ENCODE measurements at places on chromosomes 3 and 15.

DNA sequence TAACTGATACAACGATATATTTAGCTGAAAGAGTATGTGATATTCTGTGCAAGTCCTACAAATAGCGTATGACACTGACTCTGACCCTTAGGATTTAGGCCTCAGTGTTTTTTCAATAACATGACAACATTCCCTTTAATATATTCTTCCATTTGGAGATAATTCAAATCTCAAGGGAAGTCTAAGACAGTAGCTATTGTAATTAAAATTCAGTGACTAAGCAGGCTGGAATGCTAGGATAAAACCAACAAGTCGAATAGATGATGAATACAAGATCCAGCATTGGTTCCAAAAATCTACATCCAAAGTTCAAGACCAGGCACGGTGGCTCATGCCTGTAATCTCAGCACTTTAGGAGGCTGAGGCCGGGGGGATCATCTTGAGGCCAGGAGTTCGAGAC lies 56.2 kb downstream of the QTRT2 start:
- no peak for DNase-seq

DNA sequence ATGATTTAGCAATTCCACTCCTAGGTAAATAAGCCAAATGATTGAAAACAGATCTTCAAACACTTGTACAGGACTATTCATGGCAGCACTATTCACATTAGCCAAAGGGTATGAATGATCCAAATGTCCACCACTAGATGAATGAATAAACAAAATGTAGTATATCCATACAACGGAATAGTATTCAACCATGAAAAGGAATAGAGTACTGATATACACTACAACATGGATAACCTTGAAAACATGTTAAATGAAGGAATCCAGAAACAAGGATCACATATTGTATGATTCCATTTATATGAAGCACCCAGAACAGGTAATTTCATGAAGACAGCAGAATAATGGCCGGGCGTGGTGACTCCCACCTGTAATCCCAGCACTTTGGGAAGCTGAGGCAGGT lies 78.2 kb upstream of the IGF1R start:
- no peak for DNase-seq

- DNase-seq = no peak
Measured at GRCh38 chr15:83973816-83974215, 261.8 kb upstream of the GOLGA6L4 start.

- DNase-seq = no peak
Measured at GRCh38 chr3:194874206-194874605, 188.5 kb downstream of the FAM43A start.

GRCh38 chr3:52230461-52230860 lies 5.0 kb upstream of the TLR9 start:
- no peak for DNase-seq

DNA sequence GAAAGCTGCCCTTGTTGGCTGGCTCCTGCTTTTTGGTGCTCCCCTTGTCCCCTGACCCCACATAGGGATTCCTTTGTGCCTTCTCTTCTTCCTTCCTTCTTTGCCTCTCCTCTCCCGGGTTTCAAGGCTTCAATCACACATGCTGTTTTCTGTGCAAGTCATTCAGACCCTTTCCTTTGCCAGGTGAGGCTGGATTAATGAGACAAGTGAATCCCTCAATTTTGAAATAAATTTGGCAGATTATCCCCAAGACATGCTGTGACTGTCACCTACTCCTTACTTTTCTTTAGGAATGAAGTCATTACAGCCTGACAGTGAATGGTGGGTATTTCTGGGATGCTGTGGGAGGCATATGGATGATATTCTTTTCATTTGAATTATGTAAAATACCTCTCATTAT lies 259.0 kb upstream of the RGMA start:
- no peak for DNase-seq

DNA sequence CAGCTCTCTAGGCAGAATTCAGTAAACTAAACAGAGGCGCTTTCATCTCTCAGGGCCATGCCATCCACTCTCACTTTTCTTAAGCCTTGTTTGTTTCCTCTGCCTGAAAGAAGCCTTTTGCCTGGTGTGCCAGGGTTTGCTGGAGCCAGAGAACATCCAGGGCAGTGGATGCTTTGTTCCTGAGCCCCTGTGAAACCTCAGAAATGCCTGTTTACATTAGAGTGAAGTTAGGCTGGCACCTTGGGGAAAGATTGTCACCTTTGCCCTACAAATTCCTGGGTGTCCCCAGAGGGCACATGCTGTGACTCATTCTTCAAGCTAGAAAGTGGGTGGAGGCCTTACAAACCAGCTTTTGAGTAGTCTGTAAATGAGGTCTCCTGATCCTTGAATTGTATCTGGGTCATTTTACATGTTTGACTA lies 10.7 kb upstream of the TRAK1 start:
- peak; percentile 59 for DNase-seq

GRCh38 chr3:139121513-139122220 lies 77.0 kb upstream of the PRR23C start:
- DNase-seq = no peak

GRCh38 chr3:100796556-100796955 lies 87.3 kb downstream of the TFG start:
- no peak for DNase-seq

- no peak for DNase-seq
Measured at GRCh38 chr15:77525400-77525811, 104.7 kb downstream of the HMG20A start.

DNA sequence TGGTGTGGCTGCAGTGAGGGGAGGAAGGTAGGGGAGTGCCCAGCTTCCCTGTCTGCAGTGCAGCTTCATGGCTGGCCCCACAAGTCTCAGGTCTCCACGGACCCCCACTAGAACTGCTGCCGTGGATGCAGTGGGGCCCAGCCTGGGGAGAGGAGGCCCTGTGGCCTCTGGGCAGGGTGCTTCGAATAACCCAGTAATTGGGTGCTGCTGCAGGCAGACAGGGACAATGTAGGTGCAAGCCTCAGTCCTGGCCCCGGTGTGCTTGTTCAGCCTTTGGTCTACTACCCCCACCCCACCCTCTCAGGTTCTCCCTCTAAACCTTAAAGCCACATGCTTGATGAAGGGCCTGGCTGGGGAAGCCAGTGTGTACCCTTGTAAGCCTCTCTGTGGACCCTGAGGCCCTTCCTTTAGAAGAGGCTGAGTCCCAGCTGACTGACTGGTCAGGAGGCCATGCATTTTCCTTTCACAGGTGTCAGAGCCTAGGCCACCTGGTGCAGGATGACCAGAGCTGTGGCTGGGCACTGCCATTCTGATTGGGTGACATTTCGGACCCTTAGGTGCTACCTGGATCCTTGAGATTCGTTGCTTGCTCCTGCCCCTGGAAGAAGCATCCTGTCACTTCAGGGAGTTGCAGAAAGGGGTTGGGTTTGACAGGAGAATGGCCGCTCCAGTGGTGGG lies 21.1 kb upstream of the EXOG start:
- no peak for DNase-seq

GRCh38 chr15:25805031-25805430 lies 58.1 kb downstream of the ATP10A start:
- peak; percentile 21 for DNase-seq

- DNase-seq = no peak
Measured at GRCh38 chr3:118495206-118495605, 539.4 kb downstream of the IGSF11 start.

GRCh38 chr3:171788546-171789351 lies 21.5 kb downstream of the PLD1 start:
- peak; percentile 66 for DNase-seq

DNA sequence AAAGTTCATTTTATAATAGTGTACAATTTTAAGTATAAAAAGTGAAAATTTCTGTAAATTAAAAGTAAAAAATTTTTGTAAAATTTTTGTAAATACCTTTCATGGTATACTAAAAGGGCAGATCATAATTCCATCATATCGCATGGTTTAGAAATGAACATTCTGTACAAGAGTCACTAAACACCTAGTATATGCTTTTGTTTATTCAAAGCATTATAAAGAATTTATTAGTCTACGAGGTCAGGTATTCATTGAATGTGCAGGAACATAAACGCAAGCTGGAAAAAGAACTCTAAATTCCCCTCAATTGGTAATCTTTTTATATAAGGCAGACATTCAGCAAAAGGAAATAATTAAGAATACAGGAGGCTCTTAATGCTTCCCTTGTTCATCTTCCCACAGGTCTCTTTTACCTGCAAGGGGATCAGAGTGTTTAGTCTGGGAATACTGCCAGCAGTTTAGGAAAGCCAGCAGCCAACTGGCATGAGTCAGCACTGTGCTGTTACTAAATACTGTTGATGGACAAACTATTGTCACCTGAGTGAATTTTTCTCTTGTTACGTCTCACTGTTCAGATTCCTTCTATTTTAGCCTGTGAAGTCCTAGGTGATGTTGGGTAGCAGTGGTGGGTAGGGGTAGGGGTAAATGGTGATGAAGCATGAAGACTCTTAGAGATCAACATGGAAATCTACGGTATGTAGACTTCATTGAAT lies 70.1 kb downstream of the UQCC5 start:
- DNase-seq = no peak

GRCh38 chr15:75725006-75725718 lies 12.5 kb upstream of the CSPG4 start:
- no peak for DNase-seq

DNA sequence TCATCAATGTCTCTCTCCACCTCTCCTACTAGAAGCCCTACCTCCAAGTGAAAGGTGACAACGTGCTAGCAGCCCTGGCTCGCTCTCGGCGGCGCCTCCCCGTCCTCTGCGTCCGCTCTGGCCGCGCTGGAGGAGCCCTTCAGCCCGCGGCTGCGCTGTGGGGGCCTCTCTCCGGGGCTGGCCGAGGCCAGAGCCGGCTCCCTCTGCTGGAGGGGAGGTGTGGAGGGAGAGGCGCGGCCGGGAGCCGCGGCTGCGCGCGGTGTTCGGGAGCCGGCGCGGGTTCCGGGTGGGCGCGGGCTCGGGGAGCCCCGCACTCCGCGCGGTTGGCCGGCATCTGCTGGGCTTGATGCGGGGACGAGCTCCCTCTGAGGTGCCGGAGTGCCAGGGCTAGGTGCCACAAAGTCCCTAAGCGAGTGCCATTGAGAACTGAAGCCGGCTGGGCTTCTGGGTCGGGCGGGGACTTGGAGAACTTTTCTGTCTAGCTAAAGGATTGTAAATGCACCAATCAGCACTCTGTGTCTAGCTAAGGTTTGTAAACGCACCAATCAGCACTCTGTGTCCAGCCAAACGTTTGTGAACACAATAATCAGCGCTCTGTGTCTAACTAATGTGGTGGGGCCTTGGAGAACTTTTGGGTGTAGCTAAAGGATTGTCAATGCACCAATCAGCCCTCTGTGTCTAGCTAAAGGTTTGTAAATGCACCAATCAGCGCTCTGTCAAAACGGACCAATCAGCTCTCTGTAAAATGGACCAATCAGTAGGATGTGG lies 84.8 kb upstream of the ARRDC4 start:
- no peak for DNase-seq

GRCh38 chr3:23035927-23036640 lies 167.0 kb upstream of the UBE2E2 start:
- DNase-seq = no peak

DNA sequence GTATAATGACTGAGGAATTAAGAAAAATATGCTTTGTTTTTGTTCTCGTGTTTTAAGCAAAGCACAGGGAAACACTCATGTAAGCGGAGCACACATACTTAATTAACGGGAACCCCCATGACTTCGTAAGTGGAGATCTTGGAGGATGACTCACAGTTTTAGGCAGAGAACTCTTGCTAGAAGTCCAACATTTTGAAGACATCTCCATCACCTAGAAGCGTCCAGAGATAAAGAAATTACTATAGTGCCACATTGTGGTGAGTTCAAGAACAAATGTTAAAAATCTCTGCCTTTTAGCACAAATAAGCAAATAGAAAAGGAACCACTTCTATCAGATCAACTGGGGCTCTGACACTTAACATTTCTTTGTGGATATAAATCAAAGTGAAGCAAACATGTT lies 194.1 kb upstream of the ARHGEF26 start:
- peak; percentile 55 for DNase-seq

DNA sequence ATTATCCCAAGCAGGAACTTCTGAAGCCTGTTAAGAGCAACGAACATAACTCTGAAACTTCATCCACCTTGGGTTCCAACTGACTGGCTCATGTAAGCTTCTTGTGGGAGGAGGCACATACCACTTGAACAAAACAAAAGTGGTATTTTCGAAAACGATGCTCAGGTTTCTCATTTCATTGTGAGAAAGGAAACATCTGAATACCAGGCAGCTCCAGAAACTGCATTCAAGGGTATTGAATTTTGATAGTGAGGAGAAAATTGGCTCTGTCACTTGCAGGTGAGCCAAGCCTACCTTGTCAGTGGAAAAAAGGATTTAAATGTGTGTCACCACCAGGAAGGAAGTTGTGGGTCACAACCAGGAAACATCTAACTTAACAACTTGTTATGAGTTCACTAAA lies 218.1 kb upstream of the SATB1 start:
- no peak for DNase-seq

DNA sequence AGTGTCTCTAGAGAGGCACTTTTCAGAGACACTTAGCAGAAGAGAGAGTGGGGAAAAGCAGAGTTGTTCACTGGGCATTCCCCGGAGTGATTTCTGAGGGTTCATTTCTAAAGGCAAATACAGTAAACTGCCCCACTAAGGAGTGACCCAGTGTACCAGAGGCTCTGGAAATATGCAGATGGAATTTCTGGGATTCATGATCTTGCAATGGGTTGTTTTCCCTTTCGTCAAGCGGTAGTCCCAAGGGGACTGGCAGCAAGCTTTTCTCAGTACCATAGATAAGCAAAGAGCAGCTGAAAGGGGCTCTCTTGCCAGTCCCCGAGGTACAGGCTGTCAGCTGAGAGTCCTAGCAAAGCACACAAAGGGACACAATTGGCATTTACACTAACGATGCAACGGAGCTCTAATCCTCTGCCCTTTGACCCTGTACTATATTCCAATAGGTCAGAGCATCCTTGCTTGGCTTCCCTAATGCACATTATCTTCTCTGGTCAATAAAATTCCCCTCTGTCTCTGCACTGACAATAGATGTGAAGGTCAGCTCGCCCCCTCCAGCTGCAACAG lies 155.6 kb downstream of the SEMA6D start:
- DNase-seq = peak; percentile 39

DNA sequence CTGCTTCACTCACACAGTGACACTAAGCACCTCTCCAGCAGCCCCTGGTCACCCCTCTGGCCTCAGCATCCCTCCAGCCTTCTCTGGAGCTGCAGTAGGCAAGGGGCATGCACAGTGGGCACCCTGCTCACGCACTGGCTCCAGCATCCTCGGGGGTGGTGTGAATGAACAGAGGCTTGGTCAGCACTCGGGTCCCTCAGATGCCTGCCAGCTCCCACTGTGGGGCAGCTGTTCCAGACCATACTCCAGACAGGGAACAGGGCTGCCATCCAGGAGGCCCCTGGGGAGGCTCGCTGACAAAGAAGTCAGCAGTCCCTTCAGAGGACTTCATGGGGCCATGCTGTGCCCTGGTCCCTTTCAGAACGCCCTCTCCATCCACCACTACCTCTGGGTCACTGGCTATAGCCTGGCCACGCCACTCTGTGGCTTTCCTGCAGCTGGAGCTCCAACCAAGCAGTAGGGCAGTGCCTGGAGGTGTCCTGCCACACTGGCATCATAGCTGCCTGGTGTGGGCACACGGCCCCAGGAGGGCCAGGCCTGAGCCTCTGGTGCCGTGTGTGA lies 26.3 kb downstream of the ALS2CL start:
- no peak for DNase-seq

Measured in stromal cell of bone marrow (primary cell).